ENCODE measurements at places on chromosomes 2 and 18. TPM values are rescaled to one million over a fixed set of nuclear protein-coding genes. Genes with fewer than 3 reads are reported as not detected.

EMILIN1 gene
- polyA plus RNA-seq: 49.1 TPM

TUBA4B gene
- not detected for polyA plus RNA-seq

SERPINB3 gene
- polyA plus RNA-seq: not detected

CFC1 gene
- 3.7 TPM for polyA plus RNA-seq

DNA sequence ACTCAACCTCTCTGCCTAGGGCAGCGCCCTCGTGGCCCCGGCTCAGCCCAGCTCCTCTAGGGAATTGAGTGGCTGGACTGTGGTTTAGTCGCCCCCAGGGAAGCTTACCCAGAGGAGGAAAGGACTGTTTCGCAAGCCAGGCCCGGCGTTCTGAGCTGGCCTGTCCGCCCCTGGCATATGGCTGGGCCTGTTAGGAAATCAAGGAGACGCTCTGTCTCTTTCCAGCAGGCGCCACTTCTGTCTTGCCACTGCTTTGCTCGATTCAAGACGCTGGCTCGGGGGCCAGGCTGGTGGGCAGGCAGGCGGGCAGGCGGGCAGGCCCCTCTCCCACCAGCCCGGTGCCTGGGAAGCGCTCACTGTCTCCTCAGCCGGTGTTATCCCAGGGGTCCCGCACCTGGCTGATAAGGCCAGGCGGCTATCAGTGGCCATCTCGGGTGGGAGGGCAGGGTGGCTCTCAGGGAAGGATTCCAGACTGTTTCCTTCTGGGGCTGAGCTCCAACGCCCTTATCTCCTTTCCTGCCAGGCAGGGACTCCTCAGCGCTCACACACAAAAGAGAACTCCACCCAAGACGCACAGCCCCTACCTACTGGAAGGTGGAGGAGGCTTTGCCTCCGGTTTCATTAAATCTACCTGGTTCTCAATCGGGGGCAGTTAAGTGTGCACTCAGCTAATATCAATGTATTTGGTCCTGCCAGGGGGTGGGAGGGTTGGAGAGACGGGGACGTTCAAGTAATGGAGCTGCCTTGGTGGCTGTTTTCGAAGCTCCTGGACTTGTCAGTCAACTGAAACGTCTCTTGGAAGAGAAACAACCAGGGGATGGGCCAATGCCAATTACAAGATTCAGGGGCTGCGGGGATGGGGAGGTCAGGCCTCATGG is 109.1 kb downstream of the SMAD7 start:
- no peak for DNase-seq

DNA sequence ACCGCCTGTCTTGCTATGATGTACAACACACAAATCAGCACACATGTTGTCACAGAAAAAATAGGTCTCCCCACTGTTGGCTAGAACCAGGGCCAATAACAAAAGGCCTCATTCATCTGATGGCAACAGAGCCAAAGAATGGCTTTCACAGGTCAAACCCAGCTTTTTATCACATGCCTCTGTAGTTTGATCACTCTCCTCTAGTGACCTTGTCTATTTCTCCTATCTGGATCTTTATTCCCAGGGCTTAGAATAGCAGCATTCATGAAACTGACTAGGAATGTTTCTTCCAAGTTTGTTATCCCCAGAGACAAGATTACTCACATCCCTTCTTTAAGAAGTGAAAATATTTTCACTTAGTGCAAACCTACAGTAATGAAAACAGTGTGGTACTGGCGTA is 285.8 kb upstream of the GYPC start:
- no peak for DNase-seq

DNA sequence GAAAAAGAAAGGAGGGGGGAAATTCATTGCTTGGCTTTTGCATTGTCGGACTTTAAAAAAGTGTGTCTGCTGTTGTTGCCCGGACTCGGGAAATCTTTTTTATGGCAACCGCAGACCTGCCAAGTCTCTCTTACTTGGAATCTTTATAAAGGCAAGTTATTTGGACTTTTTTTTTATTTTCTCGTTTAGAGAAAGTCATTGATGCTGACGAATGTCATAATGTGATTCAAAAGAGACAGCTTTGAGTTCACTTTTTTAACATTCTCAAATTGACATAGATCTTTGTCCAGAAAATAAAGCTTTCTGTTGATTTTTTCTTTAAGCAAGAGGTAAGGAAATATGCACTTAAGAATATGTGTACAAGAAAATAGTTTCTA is 651 bp upstream of the ZNF521 start:
- no peak for DNase-seq

DNA sequence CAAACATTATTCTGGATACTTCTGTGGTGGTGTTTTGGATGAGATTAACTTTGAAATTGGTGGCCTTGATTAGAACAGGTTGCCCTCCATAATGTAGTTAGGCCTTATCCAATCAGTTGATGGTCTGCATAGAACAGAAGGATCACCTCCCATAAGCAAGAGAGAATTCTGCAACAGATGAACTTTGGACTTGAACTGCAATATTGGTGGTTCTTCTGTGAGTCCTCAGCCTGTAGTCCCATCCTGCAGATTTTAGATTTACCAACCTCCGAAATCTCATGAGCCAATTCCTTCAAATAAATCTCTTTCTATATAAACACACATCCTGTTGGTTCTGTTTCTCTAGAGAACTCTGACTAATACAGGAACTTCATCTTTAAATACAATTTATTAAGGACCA is 81.9 kb downstream of the IRS1 start:
- no peak for DNase-seq

- DNase-seq: no peak
Measured at GRCh38 chr2:109052922-109053321, 63.9 kb upstream of the EDAR start.

DNA sequence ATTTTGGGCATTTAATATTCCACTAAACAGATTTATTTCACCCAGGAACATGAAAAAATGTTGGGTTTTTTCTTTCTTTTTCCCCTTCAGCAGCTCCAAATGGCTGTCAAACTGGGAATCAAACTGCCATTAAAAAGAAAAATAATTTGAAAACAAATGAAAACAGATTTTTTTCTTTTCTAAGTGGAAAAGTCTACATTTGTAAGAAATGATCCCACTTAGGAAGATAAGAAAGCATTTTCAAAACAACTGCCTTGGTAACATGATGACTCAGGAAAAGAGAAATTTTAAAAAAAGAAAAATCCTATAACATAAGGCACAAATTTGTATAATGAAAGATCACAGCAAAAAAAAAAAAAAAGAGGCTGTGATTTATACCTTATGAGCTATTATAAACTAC is 20.0 kb downstream of the ZNF521 start:
- no peak for DNase-seq

DNA sequence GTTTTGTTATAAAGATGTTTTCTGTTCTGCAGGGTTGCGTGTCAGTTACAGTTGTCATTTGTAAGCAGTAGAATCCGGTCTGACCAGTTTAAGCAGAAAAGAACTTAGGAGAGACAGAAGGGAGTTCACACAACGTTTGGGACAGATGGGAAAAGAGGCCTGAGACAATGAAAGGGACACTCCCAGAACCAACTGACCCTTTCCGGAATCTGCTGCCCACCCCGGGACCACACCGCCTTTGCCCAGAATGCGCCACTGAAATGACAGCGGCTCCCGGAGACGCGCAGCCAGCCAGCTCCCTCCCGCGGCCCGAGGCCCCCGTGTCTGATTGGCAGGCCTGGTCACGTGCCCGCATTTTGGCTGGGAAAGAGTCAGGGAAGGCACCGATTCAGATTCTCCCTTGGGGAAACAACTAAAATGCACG is 244.6 kb downstream of the BCL2 start:
- peak; percentile 90 for DNase-seq

- DNase-seq: no peak
Measured at GRCh38 chr18:23354625-23355024, 98.5 kb upstream of the RIOK3 start.

Data from large intestine (tissue), 12 donors.